Astrocyte of the cerebellum (primary cell): ENCODE measurements at places on chromosomes 7 and 10.

- no peak for DNase-seq
Measured at GRCh38 chr10:117545141-117546019, 2.8 kb downstream of the EMX2 start.

GRCh38 chr10:119375574-119376272, 166.8 kb downstream of the RGS10 start:
- DNase-seq, result no peak

GRCh38 chr10:43126759-43127424, 11.4 kb upstream of the CSGALNACT2 start:
- no peak for DNase-seq

DNA sequence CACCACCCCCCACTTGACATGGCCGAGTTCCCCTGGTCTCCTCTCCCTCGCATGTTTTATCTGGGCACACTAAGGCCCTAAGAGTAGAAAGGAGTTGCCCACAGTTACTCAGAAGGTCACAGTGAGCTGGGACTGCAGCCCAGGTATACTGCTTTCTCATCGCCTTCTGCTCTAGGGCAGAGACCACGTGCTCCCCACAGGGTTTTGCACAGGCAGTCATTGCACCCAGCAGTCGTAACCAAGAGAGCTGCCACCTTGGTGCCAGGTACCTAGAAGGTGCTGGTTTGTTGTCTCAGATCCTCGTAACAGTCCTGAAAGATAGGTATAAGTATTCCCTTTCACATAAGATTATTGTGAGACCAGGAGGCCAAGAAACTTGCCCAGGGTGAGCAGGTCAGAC, 1.8 kb downstream of the MINDY4 start:
- no peak for DNase-seq

GRCh38 chr7:71135663-71136062, 3.7 kb downstream of the GALNT17 start:
- no peak for DNase-seq

- DNase-seq, result peak; percentile 35
Measured at GRCh38 chr7:101363734-101364374, 1.2 kb downstream of the COL26A1 start.

- DNase-seq, result no peak
Measured at GRCh38 chr10:124239134-124239533, 145.7 kb upstream of the CHST15 start.
